ENCODE measurements at places on chromosomes 12 and 14. TPM values are rescaled to one million over a fixed set of nuclear protein-coding genes. Genes with fewer than 3 reads are reported as not detected.

DNA sequence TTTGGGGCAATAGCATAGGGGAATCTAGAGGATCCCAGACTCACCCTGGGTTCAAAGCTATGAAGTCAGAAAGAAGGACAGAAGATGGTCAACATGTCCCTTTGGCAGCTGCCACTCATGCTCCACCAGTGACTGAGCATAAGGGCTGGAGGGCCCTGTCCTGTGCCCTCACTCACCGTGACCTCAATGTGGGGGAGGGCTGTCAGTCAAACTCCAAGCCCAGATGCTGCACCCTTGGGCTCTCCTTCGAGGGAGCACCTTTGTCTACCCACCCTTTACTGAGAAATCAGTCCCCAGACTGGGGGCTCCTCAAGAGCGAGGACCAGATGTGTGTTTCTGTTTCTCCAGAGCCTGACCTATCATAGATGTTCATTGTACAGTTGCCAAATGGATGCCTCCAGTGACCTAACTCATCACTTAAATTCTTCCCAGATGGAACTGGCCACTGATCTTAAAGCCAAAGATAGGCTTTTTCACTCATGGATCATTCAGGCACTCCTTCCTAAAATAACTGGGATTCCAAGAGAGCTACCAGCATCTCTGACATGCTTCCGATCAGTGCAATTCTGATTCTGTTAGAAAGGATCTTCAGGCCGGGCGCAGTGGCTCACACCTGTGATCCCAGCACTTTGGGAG lies 27.2 kb upstream of the VSX2 start:
- H3K27me3 ChIP-seq: peaks cover 11% of the 10 kb centered on the region
- DNase-seq: no peak
- H3K27ac ChIP-seq: no peak overlapping the region
- no peak overlapping the region for H3K4me3 ChIP-seq
- no peaks in the 10 kb centered on the region for H3K4me1 ChIP-seq

DNA sequence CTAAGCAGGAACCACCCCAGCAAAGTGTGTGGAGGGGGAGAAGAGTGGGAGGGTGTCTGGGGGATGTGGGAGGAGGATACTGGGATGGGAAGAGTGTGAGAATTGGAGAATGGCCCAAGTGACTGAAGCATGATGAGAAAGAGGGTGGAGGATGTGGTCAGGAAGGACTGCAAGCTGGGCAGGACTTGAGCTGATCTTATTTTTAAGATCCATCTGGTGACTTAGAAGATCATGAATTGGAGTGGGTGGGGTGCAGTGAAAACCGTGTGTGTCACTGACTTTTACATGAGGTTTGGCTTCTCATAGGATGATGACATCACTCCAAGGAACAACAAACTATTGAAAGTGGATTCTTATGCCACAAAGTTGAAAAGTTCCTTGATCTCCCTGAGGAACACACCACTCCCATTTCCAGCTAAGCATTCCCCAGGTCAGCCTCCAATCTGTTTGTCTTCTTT lies 287.5 kb downstream of the GALC start:
- no peak overlapping the region for H3K27ac ChIP-seq
- H3K27me3 ChIP-seq: no peaks in the 10 kb centered on the region
- H3K4me3 ChIP-seq: no peak overlapping the region
- no peak for DNase-seq
- H3K4me1 ChIP-seq: no peaks in the 10 kb centered on the region

DNA sequence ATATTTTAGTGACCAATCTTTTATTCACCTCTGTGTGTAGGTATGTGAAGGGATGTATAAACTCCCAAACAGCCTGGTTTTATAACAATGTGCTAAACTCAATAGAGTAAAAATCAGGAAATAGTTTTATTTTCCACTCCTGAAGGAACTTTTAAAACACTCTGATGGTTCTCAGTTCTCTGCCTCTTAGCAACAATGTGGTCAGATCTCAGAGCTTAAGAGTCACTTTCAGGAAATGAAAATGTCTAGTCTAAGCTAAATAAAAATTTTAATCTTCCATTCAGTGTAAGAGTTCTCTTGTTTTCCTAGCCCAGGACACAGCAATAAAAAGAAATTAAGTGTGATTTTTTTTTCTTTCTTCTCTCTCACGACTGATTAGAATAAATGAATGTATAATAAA lies 718.0 kb downstream of the C12orf50 start:
- H3K4me1 ChIP-seq: peaks cover 11% of the 10 kb centered on the region
- no peak overlapping the region for H3K4me3 ChIP-seq
- no peaks in the 10 kb centered on the region for H3K27me3 ChIP-seq
- no peak for DNase-seq
- no peak overlapping the region for H3K27ac ChIP-seq

The ISCA2 gene
- total RNA-seq: 16.9 TPM

The KRT80 gene
- total RNA-seq: 10.7 TPM

DNA sequence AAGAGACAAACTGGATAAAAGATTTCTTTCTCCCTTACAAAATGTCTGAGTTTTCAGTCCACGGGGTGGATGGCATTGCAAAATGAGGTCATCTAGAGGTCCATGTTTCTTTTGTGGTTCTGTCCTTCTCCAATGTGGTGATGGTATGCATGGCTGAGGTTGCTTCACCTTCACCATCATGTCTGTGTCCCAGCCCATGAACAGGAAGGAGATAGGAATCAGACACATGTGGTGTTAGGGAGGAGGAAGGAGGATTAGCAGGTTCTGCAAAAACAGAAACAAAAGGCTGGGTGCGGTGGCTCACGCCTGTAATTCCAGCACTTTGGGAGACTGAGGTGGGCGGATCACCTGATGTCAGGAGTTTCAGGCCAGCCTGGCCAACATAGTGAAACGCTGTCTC lies 11.0 kb upstream of the AEBP2 start:
- no peaks in the 10 kb centered on the region for H3K27me3 ChIP-seq
- H3K27ac ChIP-seq: no peak overlapping the region
- H3K36me3 ChIP-seq: peaks cover 1% of the 10 kb centered on the region
- no peak overlapping the region for H3K4me3 ChIP-seq
- DNase-seq: no peak

GRCh38 chr12:1213205-1213604 lies 222.2 kb downstream of the ERC1 start:
- DNase-seq: no peak
- H3K27ac ChIP-seq: no peak overlapping the region
- no peaks in the 10 kb centered on the region for H3K27me3 ChIP-seq
- peaks cover 2% of the 10 kb centered on the region for H3K36me3 ChIP-seq

The CACNA2D4 gene
- total RNA-seq: 0.92 TPM

DNA sequence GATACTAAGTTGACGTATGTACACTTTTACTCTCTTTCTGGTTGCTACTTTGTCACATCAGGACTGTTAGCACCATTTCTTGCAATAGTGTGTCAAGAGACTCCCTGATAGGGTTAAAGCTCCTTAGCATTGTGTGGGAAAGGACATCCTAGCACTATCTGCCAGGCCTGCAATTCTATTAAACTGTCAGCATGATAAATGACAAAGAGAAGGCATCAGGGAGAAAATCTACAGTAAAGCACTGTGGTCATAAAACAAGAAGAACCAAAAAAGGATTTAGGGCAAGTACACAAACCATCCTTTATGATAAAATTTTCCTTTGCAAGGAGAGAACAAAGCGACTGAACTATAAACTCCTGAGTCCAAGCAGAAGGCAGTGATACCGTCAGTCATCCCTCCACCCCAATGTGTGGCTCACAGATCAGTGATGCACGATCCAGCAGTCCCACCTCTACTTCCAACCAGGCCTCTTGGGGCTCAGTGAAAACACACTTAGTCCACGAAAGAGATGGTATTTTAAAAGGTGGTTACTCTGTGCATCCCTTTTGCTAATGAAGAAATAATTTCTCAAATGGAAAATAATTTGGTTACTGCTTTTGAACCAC lies 31.4 kb upstream of the SLC35F4 start:
- H3K4me3 ChIP-seq: no peak overlapping the region
- DNase-seq: no peak
- no peak overlapping the region for H3K27ac ChIP-seq
- H3K36me3 ChIP-seq: no peaks in the 10 kb centered on the region

- no peaks in the 10 kb centered on the region for H3K36me3 ChIP-seq
- no peak overlapping the region for H3K4me3 ChIP-seq
- H3K27ac ChIP-seq: peak overlapping the region; percentile 41
- no peaks in the 10 kb centered on the region for H3K27me3 ChIP-seq
- DNase-seq: no peak
Measured at GRCh38 chr14:32697704-32698103, 241.0 kb upstream of the NPAS3 start.

Data from chondrocyte (in vitro differentiated cells).